Activated gamma-delta T cell treated with anti-CD3 and anti-CD28 coated beads, Interleukin-2, amount 50 U/mL, for 16 hours (primary cell): ENCODE measurements at places on chromosomes 12 and 14.

DNA sequence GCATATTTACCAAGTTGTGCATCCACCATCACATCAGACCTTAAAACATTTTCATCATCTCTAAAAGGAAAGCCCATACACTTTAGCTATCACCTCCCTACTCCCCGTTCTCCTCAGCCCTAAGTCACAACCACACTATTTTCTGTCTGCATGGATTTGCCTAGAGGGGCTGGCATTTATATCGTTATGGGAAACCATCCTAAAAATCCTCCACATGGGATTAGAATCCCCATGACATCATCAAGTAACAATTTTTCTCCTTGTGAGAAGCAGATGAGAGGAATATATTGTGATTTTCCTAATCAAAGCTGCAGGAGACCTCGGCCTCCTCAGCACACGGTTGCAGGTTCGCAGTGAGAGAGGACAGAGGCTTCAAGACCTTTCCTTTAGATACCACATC, 114.1 kb downstream of the SLC15A4 start:
- DNase-seq = no peak

- no peak for DNase-seq
Observed at GRCh38 chr14:29458547-29458946, 469.1 kb downstream of the PRKD1 start.

DNA sequence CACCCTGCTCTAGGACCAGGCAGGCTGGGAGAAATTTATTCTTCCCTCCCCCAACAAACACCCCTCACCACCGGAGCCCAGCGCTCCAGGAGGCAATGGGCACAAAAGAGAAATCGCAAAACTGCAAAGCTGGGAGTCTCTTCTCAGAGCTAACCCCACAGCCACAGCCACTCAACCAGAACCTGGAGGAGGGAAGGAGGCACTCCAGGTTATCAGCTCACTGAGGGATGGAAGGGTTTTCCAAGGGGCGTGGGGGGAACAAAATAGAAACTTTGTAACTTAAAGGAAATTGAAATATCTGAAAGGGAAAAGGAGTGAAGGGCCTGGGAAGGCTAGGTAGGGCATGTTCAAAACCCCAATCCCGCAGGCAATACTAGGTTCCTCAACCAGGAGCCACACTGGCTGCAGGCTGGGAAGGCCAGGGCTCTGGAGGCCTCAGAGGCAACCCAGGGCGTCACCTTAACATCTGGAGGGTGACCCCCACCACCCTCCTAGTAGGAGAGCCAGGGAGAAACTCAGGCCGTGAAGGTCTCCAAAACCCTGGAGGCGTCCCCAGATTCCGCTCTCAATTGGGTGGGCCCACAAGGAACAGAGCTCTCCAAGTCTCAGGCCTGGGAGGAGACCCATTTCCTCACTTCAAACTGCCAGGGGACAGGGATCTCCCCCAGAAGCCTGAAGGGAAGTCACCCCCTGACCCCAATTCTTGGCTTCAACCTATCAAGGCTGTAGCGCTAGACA, 3.2 kb downstream of the KDM2B start:
- no peak for DNase-seq

- DNase-seq = peak; percentile 55
Observed at GRCh38 chr12:108611884-108612415, 14.1 kb upstream of the TMEM119 start.

DNA sequence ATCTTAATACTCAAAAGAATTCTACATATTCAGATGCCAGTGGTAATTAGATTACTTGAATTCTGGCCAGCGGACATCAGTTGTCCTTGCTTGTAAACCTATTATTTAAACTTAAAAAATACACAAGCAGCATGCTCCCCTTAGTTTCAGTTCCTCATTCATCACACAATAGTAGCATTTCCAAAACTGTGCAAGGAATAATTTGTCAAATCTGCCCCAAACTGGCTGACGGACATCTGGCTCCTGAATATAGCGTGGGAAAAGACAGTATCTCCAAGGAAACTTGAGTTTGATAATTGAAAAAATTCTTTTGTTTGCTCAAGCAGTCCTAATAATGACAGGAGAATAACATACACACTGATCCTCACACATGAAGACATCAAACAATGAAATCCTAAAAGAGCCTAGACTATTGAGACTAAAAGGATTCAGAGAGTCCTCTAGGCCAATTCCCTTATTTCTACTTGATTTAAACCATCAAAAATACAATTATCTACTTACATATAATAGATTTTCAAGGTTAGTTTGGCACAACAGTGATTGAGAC, 90.4 kb downstream of the KIF21A start:
- no peak for DNase-seq

DNA sequence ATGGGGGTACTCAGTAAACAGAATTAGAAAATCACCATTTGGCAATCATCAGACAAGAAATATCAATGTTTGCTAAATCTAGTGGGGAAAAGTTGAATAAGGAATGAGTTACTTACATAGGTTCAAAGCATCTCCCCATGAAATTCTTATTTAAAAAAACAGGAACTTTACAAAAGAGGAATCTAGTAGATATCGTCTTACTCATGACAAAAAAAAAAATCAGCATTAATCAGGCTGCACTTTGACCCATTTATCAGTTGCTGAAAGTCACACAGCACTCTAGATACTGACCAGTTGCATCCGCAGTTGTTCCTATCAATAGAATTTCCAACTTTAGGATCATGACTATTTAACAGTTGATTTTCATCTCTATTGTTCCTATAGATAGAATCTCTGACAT, 5.8 kb upstream of the DICER1 start:
- no peak for DNase-seq

DNA sequence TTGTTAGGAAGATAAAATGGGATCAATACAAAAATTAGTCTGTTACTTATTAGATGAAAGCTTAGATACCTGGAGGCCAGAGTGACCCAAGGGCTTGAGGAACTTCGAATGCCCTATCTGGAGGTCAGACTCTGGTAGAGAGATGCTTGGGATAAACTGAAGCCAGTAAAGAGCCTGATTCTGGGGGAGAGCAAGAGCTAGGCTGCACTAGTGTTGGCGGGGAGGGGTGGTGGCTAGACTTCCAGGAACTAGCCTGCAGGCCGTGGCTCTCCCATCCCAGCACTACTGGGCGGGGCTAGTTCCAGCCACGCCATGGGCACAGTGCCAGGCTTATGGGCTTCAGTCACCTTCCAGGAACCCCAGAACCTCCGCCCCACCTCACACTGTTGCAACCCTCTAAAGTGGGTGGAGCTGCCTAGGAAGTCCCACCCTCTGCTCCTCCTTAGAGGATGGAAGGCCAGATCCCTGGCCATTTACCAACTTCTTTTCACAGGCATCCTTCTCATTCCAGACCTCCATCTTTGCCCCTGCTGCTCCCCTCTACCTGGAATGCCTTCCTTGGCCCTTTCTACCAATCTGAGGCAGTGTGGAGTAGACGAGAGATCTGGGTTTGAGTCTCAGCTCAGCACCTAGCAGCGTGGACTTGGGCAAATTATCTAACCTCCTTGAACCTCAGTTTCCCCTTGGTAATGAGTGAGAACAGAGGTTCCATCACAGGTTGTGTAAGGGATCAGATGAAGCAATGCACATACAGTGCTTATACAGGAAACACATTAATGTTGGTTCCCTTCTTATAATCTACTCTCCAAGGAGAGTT, 6.3 kb upstream of the NFE2 start:
- no peak for DNase-seq

GRCh38 chr12:79844693-79845092, 90.2 kb downstream of the PPP1R12A start:
- no peak for DNase-seq

GRCh38 chr14:105095236-105095805, 30.1 kb upstream of the GPR132 start:
- no peak for DNase-seq

DNA sequence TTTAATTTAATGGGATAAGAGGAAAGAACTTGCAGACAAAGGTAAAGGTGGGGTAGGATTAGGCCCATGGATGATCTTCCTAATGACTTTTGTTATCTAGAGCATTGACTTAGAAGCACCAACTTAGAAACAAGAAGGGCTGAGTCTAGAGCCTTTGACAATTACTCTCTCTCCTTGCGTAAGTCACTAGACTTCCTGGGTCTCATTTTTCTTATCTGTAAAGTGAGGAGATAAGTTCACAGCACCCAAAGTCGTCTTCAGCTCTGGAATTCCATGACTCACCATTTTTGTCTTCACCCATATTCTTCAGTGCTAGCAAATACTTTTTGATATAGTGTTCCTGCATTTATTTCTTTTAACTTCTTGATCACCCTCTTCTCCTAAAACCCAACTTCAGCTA, 75.7 kb downstream of the SSPN start:
- DNase-seq = no peak

DNA sequence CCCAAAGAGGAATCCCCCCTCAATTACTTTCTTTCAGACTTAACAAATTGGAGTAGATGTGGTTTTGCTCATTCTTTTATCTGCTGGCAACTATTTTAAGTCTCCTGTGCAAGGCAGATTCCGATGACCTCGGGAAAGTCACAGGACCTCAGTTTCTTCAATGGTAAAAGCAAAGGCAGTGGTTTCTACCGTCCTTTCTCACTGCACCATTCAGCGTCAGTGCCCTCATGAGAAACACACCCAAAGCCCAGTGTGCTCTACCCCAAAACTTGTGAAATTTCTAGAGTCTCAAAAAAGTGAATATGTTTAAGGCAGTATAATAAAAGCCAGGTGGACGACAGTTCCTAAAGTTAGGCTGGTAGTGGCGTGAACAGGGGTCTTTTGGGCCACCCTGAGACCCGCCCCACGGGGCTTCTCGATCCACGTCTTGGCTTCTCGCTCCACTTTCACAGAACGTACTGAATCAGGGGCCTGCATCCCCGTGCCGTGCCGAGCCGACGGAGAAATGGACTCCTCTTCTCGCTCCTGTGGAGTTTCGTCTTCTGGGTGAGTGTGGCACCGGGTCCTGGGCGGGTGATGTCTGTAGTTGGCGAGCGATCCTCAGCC, 1.3 kb upstream of the ARHGAP5 start:
- no peak for DNase-seq

DNA sequence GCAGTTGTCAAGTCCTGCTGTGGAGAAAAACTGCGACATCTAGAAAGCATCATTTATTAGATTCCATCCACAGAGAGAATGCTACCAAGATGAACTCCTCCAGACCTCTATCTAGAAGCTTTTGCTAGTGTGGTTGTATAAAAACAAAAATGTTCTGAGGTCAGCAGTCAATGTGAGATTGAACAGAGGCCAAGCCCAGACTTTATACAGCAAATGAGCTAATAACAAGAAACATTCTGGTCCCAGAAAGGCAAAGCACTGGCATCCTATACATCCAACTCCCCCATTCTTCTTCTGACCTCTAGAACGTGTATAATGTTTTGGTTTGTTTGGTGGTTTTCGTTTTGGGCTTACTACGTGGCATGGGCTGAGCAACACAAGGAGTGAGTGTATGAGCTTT, 26.7 kb upstream of the RIN3 start:
- no peak for DNase-seq

- no peak for DNase-seq
Observed at GRCh38 chr14:59823179-59823578, 47.4 kb downstream of the RTN1 start.

DNA sequence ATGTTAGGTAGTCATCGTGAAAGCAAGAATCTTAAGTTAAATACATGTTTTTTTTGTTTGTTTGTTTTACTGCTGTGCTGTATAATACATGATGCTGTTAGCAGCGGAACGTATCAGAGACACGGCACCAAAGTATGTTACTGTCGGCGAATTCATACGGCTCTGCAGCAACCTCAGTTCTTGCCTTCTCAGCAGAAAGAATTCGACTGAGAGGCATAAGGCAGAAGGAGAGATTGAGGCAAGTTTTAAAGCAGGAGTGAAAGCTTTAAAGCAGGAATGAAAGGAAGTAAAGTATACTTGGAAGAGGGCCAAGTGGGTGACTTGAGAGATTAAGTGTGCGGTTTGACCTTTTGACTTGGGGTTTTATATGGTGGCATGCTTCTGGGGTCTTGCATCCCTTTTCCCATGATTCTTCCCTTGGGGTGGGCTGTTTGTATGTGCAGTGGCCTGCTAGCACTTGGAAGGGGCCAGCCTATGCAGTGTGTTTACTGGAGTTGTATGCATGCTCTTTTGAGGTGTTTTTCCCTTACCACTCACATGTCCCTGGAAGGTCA, 23.7 kb downstream of the LEMD3 start:
- no peak for DNase-seq

- DNase-seq = no peak
Observed at GRCh38 chr12:69064734-69065443, 131.9 kb upstream of the CPM start.

DNA sequence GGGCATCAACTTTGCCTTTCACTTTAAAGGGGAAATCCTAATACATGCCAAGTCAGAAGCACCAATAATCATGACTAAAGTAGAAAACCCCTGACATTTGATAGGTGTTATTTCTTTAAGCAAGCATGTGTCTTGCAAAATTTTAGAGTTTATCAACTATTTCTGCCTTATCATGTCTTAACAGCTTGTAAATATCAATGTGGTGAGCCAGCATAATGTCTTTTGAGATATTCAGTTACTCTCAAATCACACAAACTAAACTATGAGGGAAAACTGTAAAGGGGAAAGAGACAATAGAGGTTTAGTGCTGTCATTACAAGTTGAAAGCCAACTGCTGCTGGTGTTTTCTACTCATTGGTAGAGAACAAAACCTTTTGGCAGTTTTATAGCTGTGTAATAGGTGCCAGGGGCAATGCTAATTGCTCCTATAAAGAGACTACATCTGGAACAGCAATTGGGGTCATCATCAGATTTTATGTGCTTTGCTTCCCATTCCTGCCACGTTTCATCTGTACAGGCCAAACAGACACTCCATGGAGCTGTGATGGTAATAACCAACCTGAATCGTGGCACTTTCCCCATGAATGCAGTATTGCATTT, 1027.4 kb downstream of the FSCB start:
- no peak for DNase-seq

DNA sequence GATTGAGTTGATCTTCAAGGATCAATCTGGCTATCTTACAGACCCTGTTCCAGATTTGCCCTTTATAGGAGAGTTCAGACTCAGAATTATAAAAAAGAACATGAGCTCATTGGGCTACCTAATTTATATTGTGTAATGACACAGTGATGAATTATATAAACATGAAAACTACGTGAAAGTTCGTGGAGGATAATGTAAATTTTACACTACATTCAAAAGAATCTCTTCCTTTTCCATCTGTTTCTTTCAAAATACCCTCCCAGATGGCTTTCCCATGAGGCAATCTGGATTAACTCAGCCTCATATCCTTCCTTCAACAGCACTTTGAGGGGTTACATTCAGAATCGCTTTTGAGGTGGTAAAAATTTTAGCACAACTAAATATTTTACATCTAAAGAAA, 129.3 kb downstream of the HMGA2 start:
- no peak for DNase-seq

GRCh38 chr12:63805704-63806672, 26.3 kb downstream of the RXYLT1 start:
- no peak for DNase-seq

GRCh38 chr14:31060253-31060875, 34.2 kb upstream of the STRN3 start:
- DNase-seq = no peak

- DNase-seq = no peak
Observed at GRCh38 chr14:103194256-103195045, 71.2 kb downstream of the TNFAIP2 start.

GRCh38 chr14:34465069-34465859, 3.2 kb upstream of the SPTSSA start:
- no peak for DNase-seq

GRCh38 chr14:20331053-20331613, 1.9 kb downstream of the CCNB1IP1 start:
- no peak for DNase-seq

- DNase-seq = no peak
Observed at GRCh38 chr12:128075332-128075731, 191.6 kb upstream of the TMEM132C start.

- no peak for DNase-seq
Observed at GRCh38 chr12:114562654-114563053, 121.3 kb downstream of the TBX3 start.
